ENCODE measurements at places on chromosomes 11 and 22.

DNA sequence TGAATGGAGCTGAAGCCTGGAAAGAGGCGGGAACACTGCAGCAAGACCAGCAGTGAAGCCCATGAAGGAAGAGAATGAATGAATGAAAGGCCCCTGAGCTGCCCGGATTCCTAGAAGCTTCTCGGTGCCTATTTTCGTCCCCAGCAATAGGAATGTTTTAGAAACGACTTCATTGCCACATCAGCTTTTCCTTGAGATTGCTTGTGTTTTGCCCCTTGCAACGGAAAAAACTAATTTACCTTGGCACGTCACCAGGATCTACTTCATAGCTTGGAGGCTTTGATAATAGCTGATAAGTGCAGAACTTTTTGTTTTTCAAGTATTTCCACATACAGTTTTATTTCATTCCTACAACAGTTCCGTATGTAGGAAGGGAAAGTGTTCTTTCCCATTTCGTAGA is 248.9 kb upstream of the NARS2 start:
- no peak for DNase-seq

- no peak for DNase-seq
Measured at GRCh38 chr11:33864479-33864878, 27.4 kb downstream of the LMO2 start.

DNA sequence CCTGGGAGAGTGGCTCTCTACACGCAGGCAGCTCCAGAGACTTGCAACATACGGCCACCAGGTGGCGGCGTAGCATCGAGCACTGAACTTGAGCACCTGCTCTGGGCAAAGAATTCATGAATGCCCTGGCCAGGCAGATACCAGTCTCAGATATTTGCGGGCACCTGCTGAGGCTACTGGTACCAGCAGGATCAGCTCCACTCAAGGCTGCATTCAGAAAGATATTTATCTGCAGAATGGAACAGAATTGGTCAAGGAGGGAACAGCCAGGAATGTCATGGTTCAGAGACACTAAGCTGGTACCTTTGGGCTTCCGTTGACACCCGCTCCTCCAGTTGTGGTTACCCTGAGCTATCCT is 10.8 kb upstream of the CCDC86 start:
- peak; percentile 81 for DNase-seq

DNA sequence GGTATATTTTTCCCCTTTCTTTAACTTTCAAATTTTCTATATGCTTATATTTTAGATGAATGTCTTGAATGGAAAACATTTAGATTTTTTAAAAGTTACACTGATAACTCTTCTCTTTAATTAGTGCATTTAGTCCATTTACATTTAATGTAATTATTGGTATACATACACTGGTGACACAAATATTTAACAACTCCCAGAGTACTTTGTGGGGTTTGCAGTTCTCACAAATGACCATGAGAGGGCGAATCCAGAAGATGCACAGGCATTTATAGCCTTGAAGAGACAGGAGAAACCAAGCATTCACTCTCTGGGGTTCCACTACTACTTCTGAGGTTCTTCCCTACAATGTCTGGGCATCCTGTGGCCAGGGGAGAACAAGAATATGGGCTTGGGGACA is 125.1 kb downstream of the TIMP3 start:
- no peak for DNase-seq

- DNase-seq: no peak
Measured at GRCh38 chr11:10588904-10589303, 20.4 kb upstream of the LYVE1 start.

GRCh38 chr11:1757861-1758610 is 5.7 kb downstream of the CTSD start:
- peak; percentile 64 for DNase-seq

GRCh38 chr11:72639502-72640375 is 34.5 kb downstream of the PDE2A start:
- peak; percentile 46 for DNase-seq

GRCh38 chr11:112925516-112926310 is 35.5 kb upstream of the NCAM1 start:
- no peak for DNase-seq

- DNase-seq: no peak
Measured at GRCh38 chr11:128503245-128503991, 83.9 kb downstream of the ETS1 start.

All from right lobe of liver (tissue), 6 donors.